ENCODE measurements at places on chromosomes 1 and 21. TPM values are rescaled to one million over a fixed set of nuclear protein-coding genes. Genes with fewer than 3 reads are reported as not detected.

The ERVH48-1 gene
- total RNA-seq: not detected

The KPRP gene
- not detected for total RNA-seq

The MATN1 gene
- total RNA-seq: 1.1 TPM

The SLC19A2 gene
- total RNA-seq: 8.0 TPM

The MYOG gene
- total RNA-seq: not detected

The TMEM200B gene
- not detected for total RNA-seq

The SPRR5 gene
- total RNA-seq: not detected

The CATSPERE gene
- 0.64 TPM for total RNA-seq

The CELA3A gene
- not detected for total RNA-seq

The C1orf216 gene
- 41.1 TPM for total RNA-seq

The TMOD4 gene
- total RNA-seq: 5.3 TPM

The HCRTR1 gene
- not detected for total RNA-seq

The ANKRD35 gene
- 0.14 TPM for total RNA-seq

The SDC3 gene
- total RNA-seq: 0.11 TPM

The IRF6 gene
- 1.5 TPM for total RNA-seq

The GJA9 gene
- total RNA-seq: not detected

The PLA2G2C gene
- total RNA-seq: not detected

The AMY1B gene
- not detected for total RNA-seq

The RIMKLA gene
- 8.8 TPM for total RNA-seq

The NTRK1 gene
- 8.1 TPM for total RNA-seq

The HSD3B1 gene
- not detected for total RNA-seq

The GFI1 gene
- 35.4 TPM for total RNA-seq

The LCE1D gene
- not detected for total RNA-seq

The COX20 gene
- 21.3 TPM for total RNA-seq

The GBP7 gene
- total RNA-seq: 1.3 TPM

The CYYR1 gene
- not detected for total RNA-seq

The TEDDM1 gene
- not detected for total RNA-seq

The VANGL1 gene
- total RNA-seq: 6.5 TPM
